Right ventricle myocardium inferior (tissue), 1 donor: ENCODE measurements at places on chromosomes 1 and 21. TPM values are rescaled to one million over a fixed set of nuclear protein-coding genes. Genes with fewer than 3 reads are reported as not detected.
A peak's percentile ranks its signal among the peaks of the same experiment; 100 is the strongest.

GRCh38 chr1:91885213-91885715 is 687 bp downstream of the TGFBR3 start:
- peak; percentile 74 for DNase-seq

GRCh38 chr1:17816511-17816910 is 61.4 kb downstream of the ACTL8 start:
- DNase-seq: no peak

DNA sequence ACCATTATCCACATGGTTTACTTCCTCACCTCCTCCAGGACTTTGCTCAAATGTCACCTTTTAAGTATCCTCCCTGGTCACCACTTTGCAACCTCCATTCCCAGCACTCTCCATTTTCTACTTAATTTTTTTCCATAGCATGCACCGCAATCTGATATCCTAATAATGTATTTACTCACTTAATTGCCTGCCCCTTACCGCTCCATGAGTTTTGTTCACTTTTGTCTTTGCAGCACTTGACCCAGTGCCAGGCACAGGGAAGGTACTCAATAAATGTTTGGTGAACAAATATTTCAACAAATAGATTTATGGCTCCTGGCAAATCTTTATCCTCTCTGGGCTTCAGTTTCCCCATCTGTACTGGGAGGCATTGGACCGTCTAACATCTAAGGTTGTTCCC is 53.6 kb downstream of the UBE2T start:
- no peak for DNase-seq

Gene KCNJ15
- 0.46 TPM for total RNA-seq

Gene EDN2
- total RNA-seq: not detected

- DNase-seq: no peak
Measured at GRCh38 chr1:60145771-60146170, 72.2 kb upstream of the C1orf87 start.

Gene ZNF670
- 1.0 TPM for total RNA-seq

Gene C8A
- not detected for total RNA-seq

Gene IFI44L
- total RNA-seq: 3.6 TPM

DNA sequence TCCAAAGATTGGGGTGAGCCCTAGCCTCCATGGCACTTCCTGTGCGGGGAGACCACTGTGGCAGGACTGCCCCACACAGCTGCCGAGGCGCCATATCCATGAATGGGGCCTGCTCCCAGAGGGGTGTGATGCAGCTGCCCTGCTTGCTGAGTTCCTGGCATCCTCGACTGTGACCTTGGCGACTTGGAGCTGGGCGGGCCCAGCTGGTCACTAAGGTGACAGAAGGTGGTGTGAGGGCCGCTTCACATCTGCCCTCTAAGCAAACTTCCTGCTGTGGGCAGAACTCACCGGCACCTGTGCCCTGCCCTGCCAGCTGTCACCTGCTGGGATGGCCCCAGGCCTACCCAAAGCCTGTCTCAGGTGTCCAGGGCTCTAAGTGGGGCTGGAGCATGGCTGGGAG is 9.0 kb downstream of the TMEM61 start:
- DNase-seq: no peak

Gene USP21
- total RNA-seq: 19.5 TPM

DNA sequence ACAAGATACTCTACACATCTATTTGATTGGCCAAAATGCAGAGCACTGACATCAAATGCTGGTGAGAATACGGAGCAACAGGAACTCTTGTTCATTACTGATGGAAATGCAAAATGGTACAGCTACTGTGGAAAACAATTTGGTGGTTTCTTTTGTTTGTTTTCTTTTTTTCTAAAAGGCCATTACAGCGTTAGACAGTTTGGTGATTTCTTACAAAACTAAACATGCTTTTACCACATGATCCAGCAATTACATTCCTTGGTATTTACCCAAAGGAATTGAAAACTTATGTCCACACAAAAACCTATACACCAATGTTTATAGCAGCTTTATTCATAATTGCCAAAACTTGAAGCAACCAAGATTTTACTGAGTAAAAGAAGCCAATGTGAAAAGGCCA is 66.4 kb upstream of the FBXO28 start:
- no peak for DNase-seq

Gene C1orf226
- total RNA-seq: 4.6 TPM

- DNase-seq: no peak
Measured at GRCh38 chr1:173418107-173418985, 58.8 kb upstream of the PRDX6 start.

Gene VHLL
- total RNA-seq: not detected

GRCh38 chr1:64515427-64515826 is 45.5 kb downstream of the CACHD1 start:
- DNase-seq: peak; percentile 67

Gene PGLYRP4
- total RNA-seq: not detected
